Hematopoietic multipotent progenitor cell treated with erythropoietin and hydrocortisone succinate and interleukin-3 and kit ligand, for 4 days (in vitro differentiated cells): ENCODE measurements at places on chromosomes 5 and 9.

- peak; percentile 34 for DNase-seq
Measured at GRCh38 chr9:107213561-107214028, 69.5 kb upstream of the RAD23B start.

DNA sequence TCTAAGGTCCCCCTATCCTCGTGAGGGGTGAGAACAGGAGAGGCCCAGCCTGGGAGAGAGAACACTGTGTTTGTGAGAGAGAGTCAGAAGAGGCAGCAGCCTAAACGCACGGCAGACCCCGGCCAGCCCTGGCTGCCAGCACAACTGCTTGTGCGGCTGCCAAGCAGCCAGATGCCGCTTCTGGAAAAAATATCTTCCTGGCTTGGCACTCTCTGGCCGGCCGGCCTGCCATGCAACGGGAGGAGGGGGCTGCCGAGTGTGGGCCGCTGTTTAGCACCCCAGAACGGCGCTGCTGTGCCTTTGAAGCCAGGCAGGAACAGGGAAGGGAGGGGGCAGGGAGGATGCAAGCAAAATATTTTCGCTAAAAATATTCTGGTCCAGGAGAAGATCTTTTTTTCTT, 105.0 kb downstream of the FGF18 start:
- DNase-seq, result no peak

DNA sequence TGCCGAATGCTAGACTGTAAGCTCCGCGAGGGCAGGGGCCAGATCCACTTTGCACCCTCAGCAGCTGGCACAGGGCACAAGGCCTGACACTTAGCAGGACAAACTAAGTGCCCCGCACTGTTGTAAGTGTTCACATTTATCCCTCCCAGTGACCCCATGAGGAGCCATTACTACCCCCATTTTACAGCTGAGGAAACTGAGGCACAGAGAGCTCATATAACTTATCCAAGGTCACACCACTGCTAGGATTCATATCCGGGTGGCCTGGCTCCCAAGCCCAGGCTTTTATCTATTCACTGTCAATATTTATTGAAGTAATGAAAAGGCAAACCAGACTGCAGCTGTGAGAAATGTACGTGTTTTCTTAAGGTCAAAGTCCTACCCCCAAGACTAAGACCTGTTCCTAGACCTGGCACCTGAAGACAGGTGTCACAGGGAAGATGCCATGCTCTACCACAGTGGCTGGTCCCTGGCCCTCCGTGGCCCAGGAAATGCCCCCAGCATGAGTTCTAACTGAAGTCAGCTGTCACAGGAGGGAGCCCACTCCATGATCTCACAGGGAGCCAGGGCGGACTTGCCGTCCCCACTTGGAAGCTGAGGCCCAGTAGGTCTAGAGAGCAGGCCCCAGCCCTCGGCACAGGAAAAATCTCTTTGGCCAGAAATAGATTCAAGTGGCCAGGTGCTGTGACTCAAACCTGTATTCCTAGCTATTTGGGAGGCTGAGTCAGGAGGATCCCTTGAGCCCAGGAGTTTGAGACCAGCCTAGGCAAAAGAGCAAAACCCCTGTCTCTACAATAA, 74.7 kb upstream of the IL17B start:
- DNase-seq, result no peak

DNA sequence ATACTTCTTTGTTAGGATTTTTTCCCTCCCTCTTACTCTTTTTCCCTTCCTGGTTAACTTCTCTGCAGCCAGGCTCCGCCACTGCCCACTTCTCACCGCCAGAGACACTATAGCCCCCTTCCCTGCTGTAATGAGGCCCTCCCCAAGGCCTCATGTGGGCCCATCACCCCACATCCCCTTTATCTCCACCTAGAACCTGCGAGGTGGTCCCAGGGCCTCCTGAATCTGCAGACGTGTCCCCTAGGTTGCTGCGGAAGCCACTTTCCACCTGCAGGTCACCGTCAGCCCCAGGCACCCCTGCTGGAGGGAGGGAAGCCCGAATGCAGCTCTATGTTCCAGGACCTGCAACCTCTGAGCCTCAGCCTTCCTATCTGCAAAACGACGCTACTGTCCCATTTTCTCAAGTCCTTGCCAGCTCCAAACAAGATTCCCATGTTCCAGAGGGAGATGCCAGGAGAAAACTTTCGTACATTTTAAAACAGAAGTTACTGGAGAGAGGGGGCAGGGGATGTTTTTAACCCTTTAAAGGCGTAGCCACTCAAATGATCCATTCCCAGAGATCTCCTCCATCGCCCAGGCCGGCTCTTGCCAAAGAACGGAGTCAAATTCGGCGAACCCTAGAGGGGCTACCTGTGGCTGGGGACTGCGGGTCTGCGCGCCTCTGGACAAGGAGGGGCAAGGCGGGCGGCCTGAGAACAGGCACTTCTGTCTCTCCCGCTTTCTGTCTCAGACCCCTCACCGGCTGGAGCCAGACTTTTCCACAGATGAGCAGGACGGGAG, 929 bp downstream of the SH3PXD2B start:
- DNase-seq, result peak; percentile 37

- peak; percentile 8 for DNase-seq
Measured at GRCh38 chr5:128156521-128156920, 73.0 kb downstream of the SLC12A2 start.

GRCh38 chr5:87164409-87164808, 103.3 kb upstream of the RASA1 start:
- DNase-seq, result no peak
